ENCODE measurements at places on chromosomes 4 and X. TPM values are rescaled to one million over a fixed set of nuclear protein-coding genes. Genes with fewer than 3 reads are reported as not detected.

CASP6 gene
- total RNA-seq: 30.0 TPM

NOX1 gene
- total RNA-seq: not detected

PTTG2 gene
- total RNA-seq: 0.40 TPM

DUSP21 gene
- total RNA-seq: not detected

AFP gene
- total RNA-seq: not detected

MND1 gene
- total RNA-seq: 13.1 TPM

UGT2B10 gene
- total RNA-seq: not detected

ZNF157 gene
- 3.1 TPM for total RNA-seq

AFF1 gene
- 80.5 TPM for total RNA-seq

RNF212 gene
- total RNA-seq: 3.7 TPM

TECRL gene
- not detected for total RNA-seq

ATRX gene
- 70.2 TPM for total RNA-seq

SULT1B1 gene
- total RNA-seq: 0.52 TPM

HAUS3 gene
- 28.0 TPM for total RNA-seq

PARM1 gene
- not detected for total RNA-seq

JCHAIN gene
- not detected for total RNA-seq

AMTN gene
- total RNA-seq: not detected

ZNF185 gene
- total RNA-seq: 2.3 TPM

MUC7 gene
- not detected for total RNA-seq

RADX gene
- total RNA-seq: 9.6 TPM

CCNA2 gene
- 59.5 TPM for total RNA-seq

MAGEA9B gene
- not detected for total RNA-seq

MAOB gene
- total RNA-seq: not detected

NXF2B gene
- total RNA-seq: not detected

XG gene
- not detected for total RNA-seq

SSX4B gene
- total RNA-seq: not detected

ING2 gene
- 10.6 TPM for total RNA-seq

TLR8 gene
- not detected for total RNA-seq

CENPE gene
- total RNA-seq: 39.4 TPM

CITED1 gene
- not detected for total RNA-seq

AMOT gene
- total RNA-seq: 0.86 TPM

KIAA1210 gene
- total RNA-seq: not detected

CCDC110 gene
- 1.2 TPM for total RNA-seq

SOD3 gene
- total RNA-seq: not detected

CRLF2 gene
- total RNA-seq: 1.4 TPM

CACNA1F gene
- 6.2 TPM for total RNA-seq

KLKB1 gene
- 0.67 TPM for total RNA-seq

WFS1 gene
- total RNA-seq: 1.1 TPM

TCP11X2 gene
- total RNA-seq: not detected

LIAS gene
- total RNA-seq: 22.5 TPM

RPS6KA6 gene
- 0.11 TPM for total RNA-seq

TMEM31 gene
- total RNA-seq: not detected

TMEM33 gene
- 25.6 TPM for total RNA-seq

SLC2A9 gene
- 1.8 TPM for total RNA-seq

SMIM10 gene
- 0.45 TPM for total RNA-seq

HSFX1 gene
- total RNA-seq: 0.56 TPM

GPR173 gene
- not detected for total RNA-seq

PABPC1L2A gene
- not detected for total RNA-seq

NPY2R gene
- total RNA-seq: not detected

CCKAR gene
- total RNA-seq: not detected

CLGN gene
- 0.08 TPM for total RNA-seq

SPRY1 gene
- 9.8 TPM for total RNA-seq

DGKK gene
- total RNA-seq: not detected
